ENCODE measurements at places on chromosomes 3 and 15.

- DNase-seq, result no peak
Observed at GRCh38 chr15:72112116-72112515, 5.8 kb downstream of the MYO9A start.

DNA sequence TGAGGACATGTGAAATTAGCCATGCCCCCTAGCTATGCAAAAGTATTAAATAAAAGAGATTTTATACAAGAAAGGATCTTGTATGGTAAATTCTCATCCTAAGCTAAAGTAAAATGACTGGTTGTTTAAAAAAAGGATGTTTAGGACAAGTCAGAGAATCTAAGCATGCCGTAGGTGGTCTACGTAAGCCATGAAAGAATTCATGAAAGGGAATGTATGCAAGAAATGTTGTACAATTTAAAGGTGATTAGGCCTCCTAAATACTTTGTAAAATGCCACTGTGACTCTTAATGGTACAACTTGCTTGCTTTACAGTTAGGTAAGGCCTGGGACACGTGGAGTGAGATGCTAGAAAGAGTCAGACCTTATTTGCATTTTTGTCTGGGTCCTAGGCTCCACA, 209.0 kb downstream of the EFHB start:
- DNase-seq, result no peak

GRCh38 chr15:90402223-90402622, 14.2 kb downstream of the IQGAP1 start:
- DNase-seq, result no peak

DNA sequence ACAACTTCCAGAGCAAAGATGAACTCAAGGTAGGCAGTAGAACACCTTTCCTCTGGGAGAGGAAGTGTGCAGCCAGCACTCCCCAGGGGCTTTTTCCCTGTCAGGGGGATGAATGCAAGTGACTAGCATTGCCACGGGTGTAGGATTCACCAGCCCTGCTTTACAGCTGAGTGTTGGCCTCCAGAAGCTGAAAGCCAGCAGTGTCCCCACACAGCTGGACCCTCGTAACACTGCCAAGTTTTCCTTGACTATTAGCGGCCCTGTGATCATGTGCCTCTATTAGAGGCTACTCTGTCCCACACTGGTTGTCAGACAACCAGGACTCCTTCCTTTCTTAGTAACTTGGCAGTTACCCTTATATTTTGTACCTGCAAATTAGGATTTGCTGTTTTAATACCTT, 104.9 kb upstream of the MANF start:
- DNase-seq, result no peak

GRCh38 chr3:135629701-135630408, 335.7 kb upstream of the PPP2R3A start:
- DNase-seq, result no peak

GRCh38 chr3:46112296-46112695, 85.0 kb upstream of the XCR1 start:
- DNase-seq, result no peak

DNA sequence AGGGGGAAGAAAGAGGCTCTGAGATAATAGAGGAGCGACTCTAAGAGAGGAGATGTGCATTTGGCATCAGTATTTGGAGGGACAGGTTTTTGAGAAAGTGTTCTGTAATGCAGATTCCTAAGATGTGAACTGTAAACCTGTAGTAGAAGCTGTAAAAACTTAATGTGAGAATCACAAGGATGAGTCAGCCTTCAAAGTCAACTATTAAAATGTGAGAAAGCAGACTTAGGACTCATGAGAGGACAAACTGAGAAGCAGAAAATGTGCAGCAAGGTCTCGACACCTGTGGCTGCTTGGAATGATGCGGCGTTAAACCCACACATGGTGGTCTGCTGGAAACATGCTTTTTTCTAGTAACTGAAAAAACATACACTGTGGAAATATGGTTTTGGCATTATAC, 36.0 kb downstream of the USP13 start:
- DNase-seq, result no peak

DNA sequence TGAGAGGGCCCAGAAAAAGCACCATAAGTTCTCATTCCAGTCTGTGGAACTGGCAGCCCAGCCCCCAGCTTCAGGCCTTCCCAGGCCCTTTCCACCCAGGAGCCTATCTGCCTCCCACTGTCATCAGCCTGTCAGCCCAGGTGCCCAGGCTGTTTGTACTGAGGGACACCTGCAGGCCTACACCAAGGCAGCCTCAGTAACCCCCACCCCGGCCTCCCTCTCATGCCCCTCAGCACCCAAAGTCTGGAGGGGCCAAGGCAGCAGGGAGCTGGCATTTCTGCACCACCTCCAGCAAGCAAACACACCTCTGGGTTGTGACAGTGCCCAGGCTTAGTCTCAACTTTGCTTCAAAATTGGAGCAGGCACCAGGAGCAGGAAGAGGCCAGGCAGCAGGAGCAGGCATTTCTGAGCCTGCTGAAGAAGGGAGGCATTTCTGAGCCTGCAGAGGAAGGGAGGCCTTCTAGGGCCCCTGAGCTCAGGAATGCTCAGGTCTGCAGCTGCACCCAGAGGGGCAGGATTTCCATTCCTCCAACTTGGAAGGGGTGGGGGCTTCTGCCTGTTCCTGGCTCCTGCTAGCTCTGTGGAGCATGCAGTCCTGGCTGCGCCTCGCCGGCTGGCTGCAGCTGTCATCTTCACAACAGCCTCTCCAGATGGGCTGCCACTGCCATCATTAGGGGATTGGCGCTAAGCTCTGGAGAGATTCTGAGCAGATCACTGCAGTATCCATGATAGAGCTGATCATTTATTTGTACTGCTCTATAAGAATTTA, 396.1 kb downstream of the UNC13C start:
- no peak for DNase-seq

GRCh38 chr15:97902140-97902780, 58.2 kb upstream of the ARRDC4 start:
- no peak for DNase-seq

DNA sequence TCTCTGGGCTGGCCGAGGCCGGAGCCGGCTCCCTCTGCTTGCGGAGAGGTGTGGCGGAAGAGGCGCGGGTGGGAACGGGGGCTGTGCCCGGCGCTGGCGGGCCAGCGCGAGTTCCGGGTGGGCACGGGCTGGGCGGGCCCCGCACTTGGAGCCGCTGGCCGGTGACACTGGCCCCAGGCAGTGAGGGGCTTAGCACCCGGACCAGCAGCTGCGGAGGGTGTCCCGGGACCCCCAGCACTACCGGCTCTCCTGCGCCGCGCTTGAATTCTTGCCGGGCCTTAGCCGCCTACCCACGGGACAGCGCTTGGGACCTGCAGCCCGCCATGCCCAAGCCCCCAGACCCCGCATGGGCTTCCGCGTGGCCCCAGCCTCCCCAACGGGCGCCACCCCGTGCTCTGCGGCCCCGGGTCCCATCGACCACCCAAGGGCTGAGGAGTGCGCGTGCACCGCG, 736.3 kb upstream of the ARRDC4 start:
- DNase-seq, result no peak

GRCh38 chr3:190122198-190122771, 1.6 kb upstream of the P3H2 start:
- no peak for DNase-seq

DNA sequence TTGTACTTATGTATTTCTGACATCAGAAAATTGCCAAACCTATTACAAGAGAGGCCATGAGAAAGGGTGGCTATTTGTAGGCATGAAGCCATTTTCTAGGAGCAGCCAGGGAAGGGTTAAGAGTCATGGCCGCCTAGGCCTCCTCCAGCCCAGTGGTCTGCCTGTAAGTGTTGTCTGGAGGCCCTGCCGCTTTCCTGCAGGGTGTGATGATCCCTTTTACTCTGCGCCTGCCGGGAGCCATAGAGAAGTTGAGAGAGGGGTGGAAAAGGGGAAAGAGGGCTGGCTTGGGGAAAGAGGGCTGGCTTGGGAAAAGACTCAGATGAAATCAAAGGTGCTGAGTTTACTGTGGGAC, 29.1 kb upstream of the KCTD6 start:
- no peak for DNase-seq

- no peak for DNase-seq
Observed at GRCh38 chr3:127673191-127674100, 694 bp downstream of the ABTB1 start.

GRCh38 chr15:74995779-74996765, 709 bp downstream of the SCAMP5 start:
- no peak for DNase-seq

GRCh38 chr3:14188041-14188754, 9.6 kb downstream of the LSM3 start:
- no peak for DNase-seq

GRCh38 chr3:103609472-103609871, 1174.7 kb downstream of the ZPLD1 start:
- DNase-seq, result no peak

GRCh38 chr3:33795856-33796536, 2.4 kb upstream of the PDCD6IP start:
- no peak for DNase-seq

DNA sequence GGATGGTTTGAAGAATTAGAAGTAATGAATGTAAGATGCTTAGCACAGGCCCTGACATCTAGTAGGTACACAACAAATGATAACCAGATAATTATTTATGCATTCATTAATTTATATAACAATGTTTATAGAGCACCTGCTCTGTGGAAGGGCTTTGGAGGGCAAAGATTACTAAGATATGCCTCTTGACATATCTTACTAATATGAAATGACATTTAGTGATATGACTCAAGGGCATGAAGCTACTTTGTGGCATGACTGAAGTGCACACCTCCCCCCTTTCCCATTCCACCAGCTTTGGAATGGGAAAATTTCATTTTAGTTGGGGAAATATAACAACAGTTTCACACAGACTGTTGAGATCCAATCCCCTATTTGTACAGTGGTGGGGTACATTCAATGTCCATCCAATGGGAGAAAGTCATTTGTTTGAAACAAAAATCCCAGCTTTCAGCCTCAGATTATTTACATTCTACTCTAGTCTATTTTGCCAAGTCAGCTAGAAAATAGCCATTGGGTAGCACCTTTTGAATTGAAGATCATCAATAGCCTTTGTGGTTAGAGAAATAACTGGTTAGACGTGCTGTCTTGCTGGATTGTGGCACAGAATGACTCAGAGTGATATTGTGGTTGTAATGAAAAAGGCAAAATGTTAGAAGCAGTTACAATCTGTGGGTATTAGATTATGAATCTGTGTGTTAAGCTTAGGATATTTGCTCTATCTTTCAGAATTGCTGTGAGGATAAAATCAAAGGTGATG, 72.9 kb downstream of the MOBP start:
- DNase-seq, result no peak

DNA sequence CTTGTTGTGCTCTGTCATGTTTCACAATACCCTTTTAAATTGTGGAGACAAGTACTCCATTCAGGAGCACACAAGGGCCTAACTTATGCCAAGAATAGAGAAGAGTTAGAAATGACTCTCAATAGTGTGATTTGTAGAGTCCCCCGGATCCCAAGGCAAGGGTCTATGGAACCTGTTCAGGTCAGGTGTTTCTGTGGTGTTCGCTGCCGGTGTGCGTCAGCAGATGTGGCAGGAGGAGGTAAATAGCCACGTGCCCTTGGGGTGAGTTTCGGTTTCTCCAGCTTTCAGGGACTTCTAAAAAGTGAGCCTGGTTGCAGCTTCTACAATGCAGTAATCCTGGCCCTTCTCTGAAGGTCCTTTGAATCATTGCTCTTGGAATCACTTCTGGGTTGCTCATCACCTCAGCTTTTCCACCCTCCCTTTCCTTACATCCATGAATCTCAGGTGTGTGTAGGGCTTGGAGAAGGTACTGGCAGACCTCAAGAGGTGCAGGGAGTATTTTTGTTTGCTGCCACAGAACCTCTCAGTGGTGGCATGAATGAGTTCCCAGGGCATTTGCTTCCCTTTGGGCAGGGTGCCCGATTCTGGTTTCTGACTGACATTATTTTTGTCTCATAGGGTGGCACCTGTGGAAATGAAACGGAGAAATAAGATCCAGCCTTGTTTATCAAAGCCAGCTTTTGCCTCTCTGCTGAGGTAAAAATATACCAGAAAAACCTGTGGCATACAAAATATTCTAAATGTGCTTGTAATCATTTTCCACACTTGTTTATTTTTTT, 7.3 kb downstream of the ST3GAL6 start:
- no peak for DNase-seq

DNA sequence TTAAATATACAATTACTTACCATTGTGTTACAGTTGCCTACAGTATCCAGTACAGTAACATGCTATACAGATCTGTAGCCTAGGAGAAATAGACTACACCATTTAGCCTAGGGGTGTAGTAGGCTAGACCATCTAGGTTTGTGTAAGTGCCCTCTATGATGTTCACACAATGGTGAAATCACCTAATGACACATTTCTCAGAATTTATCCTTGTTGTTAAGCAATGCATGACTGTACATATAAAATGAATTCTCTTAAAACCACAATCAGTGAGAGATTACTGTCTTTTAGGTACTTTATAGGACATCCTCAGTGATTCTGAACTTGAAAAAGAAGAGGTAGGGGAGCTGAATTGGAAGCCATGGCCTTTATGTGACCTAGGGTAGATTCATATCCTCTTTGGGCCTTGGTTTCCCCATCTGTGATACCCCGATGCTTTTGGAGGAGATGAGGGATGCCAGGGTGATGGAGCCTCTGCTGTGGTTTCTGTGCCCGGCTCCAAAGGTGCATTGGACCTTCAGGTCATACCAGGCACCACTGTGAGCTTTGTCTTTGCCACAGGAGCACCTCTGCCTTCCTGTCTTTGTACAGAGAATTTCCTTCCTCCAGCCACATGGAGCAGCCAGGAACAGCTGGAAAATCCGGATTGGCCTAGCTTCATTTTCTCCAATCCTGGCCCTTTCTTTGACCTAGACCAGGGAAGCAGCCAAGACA, 51.9 kb upstream of the FLNB start:
- DNase-seq, result no peak

- DNase-seq, result no peak
Observed at GRCh38 chr3:26118165-26118564, 328.3 kb downstream of the OXSM start.

- DNase-seq, result no peak
Observed at GRCh38 chr3:126474498-126475412, 936 bp downstream of the ZXDC start.

DNA sequence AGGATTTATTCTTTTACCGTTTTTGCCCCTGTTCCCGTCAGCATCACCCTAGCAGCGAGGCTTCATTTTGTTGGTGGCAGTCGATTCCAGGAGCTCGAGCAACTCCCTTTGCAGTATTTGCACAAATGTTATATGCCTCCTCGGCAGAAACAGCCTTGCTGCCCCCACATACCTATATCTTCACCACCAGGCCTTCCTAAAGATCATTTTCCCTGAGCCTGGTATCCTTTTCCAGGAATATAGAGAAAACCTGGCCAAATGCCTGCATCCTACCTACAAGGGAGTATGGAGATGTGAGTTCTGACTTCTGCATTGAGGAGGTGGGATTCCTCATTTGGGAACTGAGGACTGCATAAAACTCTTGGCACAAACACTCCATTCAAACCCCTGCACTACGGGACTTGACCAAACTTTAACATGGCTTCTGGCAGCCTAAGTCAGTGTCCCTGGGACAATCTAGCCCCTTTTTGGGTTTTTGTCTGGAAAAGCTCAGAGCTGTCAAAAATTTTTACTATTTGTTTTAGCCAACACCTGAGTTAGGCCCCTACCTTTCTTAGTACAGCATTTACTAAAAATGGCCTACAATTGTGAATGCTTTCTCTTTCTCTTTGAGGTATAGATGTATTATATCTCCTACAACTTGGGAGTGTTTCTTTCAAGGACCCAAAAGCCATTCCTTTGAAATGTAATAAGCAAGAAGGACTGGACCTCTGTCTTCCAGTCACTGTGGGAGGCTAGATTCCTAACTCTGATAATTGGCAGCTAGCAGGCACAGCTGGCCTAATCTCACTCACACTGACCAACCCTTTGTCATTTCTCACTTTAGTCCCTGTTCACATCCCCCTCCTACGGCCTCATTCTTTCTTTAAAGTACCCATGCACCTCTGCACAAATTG, 12.1 kb upstream of the UBE2Q2 start:
- no peak for DNase-seq
